ENCODE measurements at places on chromosomes 2 and 18.
A peak's percentile ranks its signal among the peaks of the same experiment; 100 is the strongest.

- no peak for DNase-seq
These were observed 6.8 kb downstream of the THUMPD2 start for GRCh38 chr2:39772086-39772811.

DNA sequence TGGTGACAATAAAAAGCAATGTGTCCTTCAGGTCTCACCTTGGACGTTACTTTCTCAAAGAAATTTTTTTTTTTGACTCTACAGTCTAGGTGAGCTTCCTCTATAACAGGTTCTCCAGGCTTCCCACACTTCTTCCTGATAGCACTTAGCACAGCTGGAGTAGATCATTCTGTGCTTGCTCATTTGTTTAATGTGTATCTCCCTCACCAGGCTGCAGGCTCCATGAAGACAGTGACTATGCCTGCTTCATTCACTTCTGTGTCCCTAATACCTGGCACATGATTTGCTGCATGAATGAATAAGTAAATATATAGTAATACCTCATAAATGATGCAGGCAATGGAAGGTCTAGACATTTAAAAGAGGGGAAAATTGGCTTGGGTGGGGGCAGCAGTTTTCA is 109.9 kb upstream of the CD302 start:
- DNase-seq = no peak

- DNase-seq = no peak
These were observed 45.3 kb upstream of the IL1R2 start for GRCh38 chr2:101946372-101947039.

DNA sequence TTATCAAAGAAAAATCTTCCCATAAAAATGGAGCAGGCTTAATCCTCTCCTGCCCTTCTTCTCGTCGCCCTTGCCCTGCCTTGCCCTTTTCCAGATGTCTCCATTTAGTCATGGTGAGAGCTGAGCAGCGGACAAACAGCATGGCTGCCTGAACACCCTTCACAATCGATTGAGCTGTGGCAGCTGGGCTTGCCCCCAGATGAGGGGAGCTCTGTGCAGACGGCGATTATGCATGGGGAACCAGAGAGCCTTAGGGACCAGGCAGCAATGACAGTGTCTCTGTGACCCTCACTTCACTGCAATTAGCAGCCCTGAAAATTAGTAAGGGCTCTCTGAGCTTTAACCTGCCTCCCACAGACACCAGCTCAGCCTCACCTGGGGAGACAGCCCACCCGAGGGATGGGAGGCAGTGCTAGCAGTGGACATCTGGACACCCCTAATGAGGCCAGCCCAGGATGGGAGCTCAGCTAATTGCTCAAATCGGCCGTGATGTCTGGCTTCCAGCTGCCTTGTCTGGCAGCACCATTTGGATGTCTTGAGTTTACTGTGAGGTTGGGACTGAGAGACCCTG is 365.7 kb downstream of the TNS1 start:
- DNase-seq = no peak

GRCh38 chr2:236704887-236705286 is 135.3 kb downstream of the ACKR3 start:
- DNase-seq = no peak

DNA sequence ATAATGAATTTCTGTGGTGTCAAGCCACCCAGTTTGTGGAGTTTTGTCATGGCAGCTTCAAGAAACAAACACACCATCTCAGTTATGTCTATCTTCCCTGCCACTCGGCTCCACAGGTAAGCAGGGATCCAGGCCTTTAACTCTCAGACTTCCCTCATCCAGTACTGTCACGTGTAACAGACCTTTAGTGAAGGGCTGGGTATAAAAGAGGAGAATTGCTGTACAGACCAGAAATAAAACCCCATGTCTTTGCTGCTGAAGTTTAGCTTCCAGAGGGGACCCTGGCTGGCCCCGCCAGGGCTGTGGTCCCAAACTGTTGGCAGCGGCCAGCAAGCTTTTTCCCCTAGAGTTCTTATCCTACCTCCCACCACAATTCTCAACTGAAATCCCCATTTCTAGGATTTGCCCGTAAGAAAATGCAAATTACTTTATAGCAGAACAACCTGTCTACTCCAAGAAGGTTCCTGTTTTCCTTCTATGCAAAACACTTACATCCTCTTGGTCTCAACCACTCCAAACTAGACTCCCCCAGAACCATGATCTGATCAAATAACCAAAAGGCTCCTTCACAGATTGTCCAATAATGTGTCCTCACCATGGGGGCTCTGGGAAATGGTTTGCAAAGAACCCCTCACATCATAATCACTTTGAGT is 438.0 kb upstream of the ID2 start:
- no peak for DNase-seq

DNA sequence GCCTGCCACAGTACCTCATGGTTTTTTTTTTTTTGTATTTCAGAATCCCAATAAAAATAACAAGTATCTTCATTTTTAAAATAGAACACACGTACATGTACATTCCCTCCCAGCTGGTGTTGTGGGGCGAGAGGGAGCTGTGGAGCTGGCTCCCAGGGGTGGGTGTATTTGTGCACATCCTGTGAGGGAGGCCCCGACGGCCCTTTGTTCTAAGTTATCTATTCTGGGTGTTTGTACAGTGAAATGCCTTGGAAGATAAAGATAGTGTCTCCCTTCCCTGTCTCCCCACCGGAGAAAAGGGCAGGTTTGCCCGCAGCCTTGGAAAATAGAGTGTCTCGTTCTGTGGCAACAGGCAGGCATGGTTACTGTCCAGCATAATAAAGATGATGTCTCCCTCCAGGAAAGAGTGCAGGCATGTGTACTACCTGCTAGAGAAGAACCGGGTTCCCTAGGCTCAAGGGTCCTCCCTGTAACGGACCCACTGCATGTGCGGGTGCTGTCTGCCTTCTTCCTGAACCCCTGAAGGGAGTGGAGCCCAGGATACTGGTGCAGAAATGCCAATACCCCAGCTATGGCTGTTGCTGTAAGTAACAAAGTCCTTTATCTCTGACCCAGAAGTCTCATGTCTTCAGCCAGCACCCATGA is 12.1 kb upstream of the ALLC start:
- DNase-seq = no peak

- no peak for DNase-seq
These were observed 147.6 kb downstream of the RTP5 start for GRCh38 chr2:242017086-242017485.

- DNase-seq = peak; percentile 1
These were observed 434.7 kb upstream of the SETBP1 start for GRCh38 chr18:44246001-44246400.

DNA sequence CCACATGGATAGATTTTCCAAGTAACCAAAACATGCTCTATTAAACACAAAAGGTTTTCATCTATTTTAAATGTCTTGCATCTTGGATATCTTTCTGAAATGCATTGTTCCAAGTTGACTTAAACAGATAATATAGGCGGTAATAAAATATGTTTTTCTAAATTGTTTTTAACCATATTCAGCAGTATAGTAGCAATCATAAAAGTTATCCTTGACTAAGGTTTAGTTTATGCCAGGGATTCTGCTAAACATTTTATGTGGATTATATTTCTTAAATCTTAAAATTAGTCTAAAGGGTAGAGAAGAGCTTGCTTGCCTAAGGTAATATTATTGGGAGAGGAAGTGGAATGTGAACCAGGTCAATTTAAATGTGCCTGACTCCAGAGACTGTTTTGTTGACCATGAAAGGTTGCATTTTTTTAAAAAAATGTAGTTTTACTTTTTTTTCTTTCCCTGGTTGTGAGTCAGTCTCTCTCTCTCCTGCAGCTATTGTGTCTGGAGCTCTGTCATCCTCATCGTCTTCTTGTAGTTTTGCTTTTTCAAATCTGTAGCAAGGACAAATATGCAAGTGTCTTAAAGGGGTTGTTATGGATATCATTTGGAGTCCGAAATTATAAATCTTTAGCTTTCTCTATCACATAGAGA is 309.1 kb upstream of the COL3A1 start:
- DNase-seq = no peak

- no peak for DNase-seq
These were observed 69.9 kb upstream of the HK2 start for GRCh38 chr2:74763962-74764428.

DNA sequence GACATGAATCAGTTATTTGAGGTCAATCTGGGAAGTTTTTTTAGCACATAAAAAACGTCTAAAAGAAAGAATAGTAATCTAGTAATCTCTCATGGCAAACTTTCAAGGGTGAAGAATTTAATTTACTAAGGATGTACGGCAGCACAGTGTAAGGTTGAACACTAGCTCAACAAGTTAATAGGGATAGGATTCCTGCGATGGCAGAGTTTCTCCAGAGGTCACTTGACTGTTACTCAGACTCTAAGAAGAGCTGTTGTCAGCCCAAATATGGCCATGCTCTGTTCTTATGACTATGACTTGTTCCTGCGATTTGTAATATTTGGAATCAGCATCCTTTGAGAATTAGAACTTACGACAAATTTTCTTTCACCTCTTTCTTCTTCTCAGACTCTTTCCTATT is 553.3 kb upstream of the TNP1 start:
- DNase-seq = no peak

DNA sequence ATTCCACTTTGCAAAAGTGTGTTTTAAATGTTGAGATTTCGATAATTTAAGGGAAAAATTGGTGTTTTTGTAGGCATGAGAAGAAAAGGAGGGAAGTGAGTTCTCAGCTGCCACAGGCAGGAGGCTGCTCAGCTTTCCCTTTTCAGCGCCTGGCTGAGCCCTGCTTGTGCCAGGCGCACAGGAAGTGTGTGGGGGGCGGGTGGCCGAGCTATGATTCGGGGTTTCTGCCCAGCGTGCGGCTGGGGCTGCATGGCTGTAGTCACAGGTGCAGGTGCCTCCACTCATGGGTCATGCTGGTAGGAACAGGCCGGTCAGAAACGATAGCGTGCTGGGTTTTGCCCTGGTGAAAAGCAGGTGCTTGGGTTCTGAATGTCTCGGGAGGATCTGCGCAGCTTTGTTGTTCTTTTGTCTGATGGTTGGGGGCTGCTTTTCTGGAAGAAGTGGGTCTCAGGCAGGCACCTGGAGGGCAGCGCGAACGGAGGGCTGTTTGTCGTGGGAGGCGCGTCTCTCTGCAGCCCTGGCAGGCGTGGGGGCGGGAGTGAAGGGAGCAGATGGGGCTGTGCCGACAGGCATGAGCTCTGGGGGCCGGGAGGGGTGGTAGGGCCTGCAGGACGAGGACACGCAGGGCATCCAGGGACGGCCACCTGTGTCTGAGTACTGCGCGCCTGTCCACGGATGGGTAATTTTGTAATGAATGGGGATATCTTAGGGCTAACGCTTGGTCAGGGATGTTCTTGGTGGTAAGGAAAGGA is 2.1 kb downstream of the KCNG2 start:
- no peak for DNase-seq

- DNase-seq = peak; percentile 30
These were observed 3.7 kb downstream of the STK17B start for GRCh38 chr2:196167666-196168065.

GRCh38 chr2:24844023-24844685 is 50.9 kb downstream of the CENPO start:
- DNase-seq = no peak

- no peak for DNase-seq
These were observed 55.9 kb upstream of the HPCAL1 start for GRCh38 chr2:10246831-10247230.

- DNase-seq = no peak
These were observed 27.0 kb downstream of the GCA start for GRCh38 chr2:162370931-162371330.

GRCh38 chr2:107591561-107592279 is 235.0 kb upstream of the RGPD4 start:
- no peak for DNase-seq

DNA sequence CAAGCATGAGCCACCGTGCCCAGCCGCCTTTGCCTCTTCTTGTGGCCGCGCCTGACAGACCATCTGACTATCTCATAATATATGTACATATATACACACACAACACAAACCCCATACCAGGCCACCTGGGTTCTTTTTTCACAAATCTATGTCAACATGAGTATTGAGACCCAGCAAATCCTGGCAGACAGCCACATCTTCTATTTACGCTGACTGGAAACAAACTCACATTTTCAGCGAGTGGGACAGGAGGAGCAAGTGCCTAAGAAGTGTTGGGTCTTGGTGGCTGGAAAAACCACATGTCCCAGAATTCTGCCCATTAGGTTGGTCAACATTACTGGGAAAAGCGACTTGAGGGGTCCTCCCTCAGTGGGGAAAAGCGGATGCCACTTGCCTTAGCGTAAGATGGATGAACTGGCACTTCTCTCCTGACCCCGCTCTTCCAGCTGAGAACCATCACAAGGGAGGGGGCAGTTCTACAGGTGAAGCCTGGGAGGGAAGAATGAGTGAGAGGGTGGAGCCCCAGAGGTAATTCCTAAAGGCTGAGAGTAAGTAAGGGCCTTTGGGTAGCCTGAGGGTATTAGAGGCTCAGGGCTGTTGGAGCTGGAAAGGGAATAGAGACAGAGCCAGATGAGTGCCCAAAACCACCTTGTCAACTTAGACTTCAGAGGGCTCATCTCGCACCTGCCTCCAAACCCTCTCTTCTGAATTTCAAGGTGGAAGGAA is 1.9 kb downstream of the SCYGR3 start:
- DNase-seq = no peak

DNA sequence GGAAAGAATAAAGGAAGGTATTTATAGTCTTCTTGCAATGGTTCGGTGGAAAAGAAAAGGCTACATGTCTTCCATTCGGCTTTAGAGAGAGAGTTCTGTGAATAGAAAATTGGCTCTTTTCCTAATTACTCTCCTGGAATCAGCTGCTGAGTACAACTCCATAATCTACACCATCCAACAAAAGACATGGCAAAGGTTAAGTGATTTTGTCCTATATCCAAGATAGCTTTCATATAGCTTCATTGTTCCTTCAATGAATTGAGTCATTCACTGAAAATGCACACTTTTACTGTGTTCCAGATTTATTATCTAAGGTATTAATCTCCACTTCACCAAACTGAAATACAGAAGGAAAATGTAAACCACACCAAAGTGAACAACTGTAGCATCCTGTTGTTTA is 514.5 kb downstream of the LRRTM4 start:
- no peak for DNase-seq
